ENCODE measurements at places on chromosomes 1 and 21.

GRCh38 chr1:177256153-177257075 lies 85.7 kb downstream of the BRINP2 start:
- no peak for DNase-seq

DNA sequence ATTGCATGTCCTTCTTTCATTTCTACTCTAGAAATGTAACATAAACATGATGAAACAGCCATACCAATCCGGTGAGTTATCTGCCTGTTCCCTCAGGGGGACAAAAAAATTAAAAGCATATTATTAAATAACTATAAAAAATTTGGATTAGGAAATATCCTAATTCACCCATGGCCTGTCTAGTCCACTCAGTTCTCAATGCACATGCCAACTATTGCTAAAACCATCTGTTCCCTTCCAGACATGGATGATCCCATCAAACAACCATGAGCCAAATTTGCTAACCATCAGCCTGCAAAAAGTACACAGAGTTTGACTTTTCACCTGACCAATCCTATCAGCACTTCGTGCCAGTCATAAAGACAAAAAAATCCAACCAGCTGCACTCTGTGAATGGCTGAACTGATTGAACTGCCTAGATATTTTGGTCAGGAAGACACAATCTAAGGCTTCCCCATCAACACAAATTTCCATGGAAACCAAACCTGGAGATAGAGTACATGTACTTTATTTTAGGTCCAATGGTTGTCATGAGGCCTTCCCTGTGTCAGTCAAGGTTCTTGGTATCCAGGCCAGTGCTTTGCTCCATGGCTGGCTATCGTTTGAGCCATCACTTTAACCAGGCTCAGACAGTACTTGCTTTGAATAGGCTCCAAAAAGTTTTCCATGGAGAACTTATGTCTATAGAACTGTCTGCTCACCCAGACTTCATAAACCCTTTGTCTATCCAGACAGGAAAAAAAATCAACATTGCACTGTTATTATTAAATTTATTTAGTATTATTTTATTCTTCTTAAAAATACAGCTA lies 570.8 kb downstream of the LTN1 start:
- DNase-seq: no peak

- DNase-seq: no peak
Observed at GRCh38 chr1:90561911-90562310, 155.2 kb downstream of the BARHL2 start.

DNA sequence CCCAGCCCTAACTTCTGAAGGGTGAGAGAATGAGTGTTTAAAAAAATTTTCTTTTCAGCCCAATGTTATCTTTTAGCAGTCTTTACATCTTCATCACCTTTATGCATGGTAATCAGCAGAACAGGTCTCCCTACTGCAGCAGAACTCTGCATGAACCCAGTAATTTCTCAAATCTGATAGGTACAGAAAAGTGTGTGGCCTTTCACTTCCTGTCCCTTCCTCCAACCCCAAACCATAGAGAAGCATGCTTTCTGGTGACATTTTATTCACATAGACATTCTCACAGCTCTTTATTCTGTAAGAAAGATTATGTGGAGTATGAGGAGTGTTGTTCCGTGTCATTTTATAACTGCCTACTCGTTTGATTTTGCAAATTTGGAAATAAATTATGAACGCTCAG lies 68.6 kb downstream of the RPAP2 start:
- DNase-seq: no peak

GRCh38 chr1:245822996-245823395 lies 668.2 kb downstream of the KIF26B start:
- DNase-seq: no peak

DNA sequence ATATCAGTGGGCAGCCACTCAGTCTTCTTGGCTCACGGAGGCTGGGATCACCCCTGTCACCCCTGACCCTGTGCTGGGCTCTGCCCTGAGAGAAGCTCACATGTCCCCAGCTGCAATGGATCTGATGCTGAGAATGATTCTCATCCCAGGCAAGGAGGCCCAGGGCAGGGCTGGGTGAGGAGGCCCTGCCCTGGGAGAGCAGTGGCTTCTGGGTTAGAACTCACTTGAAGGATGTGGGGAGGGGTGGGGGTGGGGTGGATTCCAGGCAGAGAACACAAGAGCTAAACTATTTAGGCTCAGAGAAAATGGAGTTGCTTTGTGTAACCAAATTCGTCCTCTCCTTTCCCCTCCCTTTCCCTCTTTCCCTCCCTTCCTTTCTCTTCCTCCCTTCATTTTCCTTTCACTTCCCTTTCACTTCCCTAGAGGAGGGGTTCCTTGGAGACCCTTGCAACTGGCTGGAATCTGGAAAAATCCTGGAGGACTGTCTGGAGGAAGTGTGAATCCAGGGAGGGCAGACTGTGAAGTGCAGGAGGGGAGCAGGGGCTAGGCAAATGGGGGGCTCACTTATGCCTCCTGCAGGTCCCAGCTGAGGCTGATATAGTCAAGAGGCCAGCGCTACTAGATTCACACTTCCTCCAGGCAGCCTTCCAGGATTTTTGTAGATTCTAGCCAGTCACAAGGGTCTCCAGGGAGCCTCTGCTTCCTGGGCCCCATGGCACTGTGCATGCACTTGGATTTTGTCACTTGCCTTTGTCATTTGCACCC lies 47.0 kb downstream of the IGSF21 start:
- DNase-seq: no peak

- DNase-seq: no peak
Observed at GRCh38 chr1:2601721-2602303, 15.2 kb downstream of the PRXL2B start.

GRCh38 chr1:200136384-200136783 lies 108.9 kb downstream of the NR5A2 start:
- no peak for DNase-seq

DNA sequence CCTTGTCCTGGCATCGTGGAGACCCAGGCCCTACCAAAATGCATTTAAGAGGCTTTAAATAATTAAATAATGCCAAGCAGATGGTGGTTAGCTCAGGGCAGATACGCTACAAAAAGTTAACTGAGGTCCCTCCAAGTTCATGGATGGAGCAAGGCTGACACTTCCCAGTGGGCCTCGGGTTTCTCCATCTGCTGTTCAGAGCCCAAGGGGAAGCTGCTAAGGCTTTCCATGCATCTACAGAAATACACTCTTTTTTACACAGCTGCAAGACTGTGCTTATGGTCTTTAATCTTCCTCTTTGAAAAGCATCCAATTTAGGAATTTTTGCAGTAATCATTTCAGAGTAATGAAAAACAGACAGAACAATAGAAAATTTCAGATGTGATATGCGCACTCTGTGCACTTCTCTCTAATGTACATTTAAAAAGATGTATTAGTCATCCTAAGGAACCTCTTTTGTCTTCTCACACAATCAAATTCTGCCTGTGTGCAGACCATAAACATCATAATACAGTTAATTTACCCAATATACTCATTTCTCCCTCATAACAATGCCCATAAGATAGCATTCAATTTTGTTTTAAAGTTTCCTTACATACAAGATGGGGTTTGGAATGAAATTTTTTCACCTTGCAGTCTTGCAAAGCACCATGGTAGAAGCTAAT lies 173.2 kb upstream of the ATP1B1 start:
- no peak for DNase-seq

DNA sequence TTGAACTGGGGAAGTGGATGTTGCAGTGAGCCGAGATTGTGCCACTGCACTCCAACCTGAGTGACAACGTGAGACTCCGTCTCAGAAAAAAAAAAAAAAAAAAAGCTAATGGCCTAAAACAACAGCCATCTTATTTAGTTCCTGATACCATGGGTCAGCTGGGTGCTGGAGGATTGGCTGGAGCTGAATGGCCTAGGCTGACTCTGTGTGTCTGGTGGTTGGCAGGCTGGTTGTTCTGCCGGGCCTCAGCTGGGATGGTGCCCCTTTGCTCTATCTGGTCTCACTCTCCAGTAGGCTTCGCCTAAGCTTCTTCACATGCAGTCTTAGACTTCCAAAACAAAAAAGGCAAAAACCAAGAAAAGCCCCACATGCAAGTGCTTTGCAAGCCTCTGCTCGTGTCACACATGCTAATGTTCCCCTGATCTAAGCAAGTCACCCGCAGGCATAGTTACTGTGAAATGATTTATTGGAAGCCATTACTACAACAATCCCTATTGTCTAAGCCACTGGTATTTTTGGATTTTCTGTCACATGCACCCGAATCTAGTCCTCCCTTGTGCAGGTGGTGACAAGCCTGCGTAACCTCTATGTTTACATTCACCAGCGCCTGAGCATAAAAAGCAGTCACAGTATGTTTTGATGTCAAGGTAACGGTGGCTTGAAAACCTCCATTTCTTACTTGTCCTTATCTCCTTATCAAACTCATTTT lies 39.6 kb upstream of the KANK4 start:
- DNase-seq: no peak

- no peak for DNase-seq
Observed at GRCh38 chr1:145858238-145858900, 512 bp downstream of the PIAS3 start.

GRCh38 chr1:2180297-2181245 lies 14.0 kb downstream of the FAAP20 start:
- DNase-seq: no peak

GRCh38 chr21:44897326-44898010 lies 23.2 kb downstream of the ITGB2 start:
- DNase-seq: no peak

DNA sequence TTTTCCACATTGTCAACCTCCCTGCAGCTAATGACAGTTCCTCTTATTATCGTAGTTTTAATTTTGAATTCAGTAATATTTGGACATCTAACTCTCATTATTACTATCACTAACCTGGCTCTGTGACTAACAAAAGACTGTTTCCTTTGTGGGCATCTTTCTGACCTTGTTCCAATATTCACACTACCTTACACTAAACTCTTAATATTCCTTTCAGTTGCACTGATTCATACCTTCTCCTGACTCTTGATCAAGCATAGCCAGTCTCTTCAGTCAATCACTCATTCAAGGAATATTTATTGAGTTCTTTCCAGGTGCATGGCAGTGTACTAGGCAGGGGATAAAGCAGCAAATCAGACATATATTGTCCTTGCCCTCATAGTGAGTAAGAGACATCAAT lies 7.8 kb upstream of the CTNNBIP1 start:
- no peak for DNase-seq

- DNase-seq: no peak
Observed at GRCh38 chr1:67723620-67724019, 38.6 kb downstream of the GADD45A start.

GRCh38 chr1:65357291-65357960 lies 48.1 kb downstream of the DNAJC6 start:
- no peak for DNase-seq

DNA sequence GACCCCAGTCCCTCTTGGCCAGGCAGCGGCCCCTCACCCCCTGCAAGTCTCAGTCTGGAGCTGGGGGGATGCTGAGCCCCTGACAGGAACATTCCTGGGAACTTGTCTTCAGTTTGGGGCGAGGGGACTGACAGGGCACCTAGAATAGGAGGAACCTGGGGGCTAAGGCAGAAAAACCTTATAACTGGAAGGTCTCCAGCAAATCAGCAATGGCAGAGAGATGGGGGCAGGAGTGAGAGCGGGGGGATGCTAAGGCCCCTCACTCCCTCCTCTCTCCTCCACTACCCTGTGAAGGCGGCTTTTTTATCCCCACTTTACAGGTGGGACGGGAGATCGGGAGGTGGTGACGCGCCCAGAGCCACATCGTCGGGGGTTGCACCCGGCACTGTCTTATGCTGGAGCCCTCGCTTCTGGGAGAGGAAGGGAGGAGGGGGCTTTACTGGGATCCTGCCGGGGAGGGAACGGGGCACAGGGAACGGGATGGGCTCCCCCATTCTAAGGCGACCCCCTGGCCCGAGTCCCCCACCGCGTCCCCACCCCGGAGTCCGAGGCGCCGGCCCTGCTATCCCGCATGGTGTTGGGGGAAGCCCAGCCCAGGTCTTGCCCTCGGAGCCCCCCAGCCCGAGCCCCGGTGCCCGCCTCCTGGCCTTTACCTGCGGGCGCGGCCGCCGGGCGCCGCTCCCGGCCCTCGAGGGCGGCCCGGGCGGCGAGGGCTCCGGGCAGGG lies 456 bp downstream of the COL8A2 start:
- no peak for DNase-seq

All from GF-D8 (cell line).